ENCODE measurements at places on chromosomes 3 and 15. TPM values are rescaled to one million over a fixed set of nuclear protein-coding genes. Genes with fewer than 3 reads are reported as not detected.

Gene PYGO1
- total RNA-seq: 5.6 TPM

Gene SEMA6D
- total RNA-seq: not detected

Gene STARD9
- 1.7 TPM for total RNA-seq

Gene ABHD6
- 12.3 TPM for total RNA-seq

Gene LMAN1L
- total RNA-seq: not detected

Gene CNTN6
- not detected for total RNA-seq

Gene SEMA3F
- total RNA-seq: 15.0 TPM

Gene CHRNA7
- 5.2 TPM for total RNA-seq

Gene ACP3
- total RNA-seq: not detected

Gene CPA3
- not detected for total RNA-seq

Gene CLDN18
- not detected for total RNA-seq

Gene C2CD4A
- 0.19 TPM for total RNA-seq

Gene SEC22C
- 32.7 TPM for total RNA-seq

Gene ALDH1A3
- 16.5 TPM for total RNA-seq

Gene KCTD6
- 8.6 TPM for total RNA-seq

Gene ZPLD1
- not detected for total RNA-seq

Gene POLR2M
- 54.4 TPM for total RNA-seq

Gene EIF4G1
- total RNA-seq: 259 TPM

Gene ZNF662
- total RNA-seq: not detected

Data from A549 treated with GW870086 at 1 μM for 4 hours (cell line).